ENCODE measurements at places on chromosomes 16 and 17. TPM values are rescaled to one million over a fixed set of nuclear protein-coding genes. Genes with fewer than 3 reads are reported as not detected.

DNA sequence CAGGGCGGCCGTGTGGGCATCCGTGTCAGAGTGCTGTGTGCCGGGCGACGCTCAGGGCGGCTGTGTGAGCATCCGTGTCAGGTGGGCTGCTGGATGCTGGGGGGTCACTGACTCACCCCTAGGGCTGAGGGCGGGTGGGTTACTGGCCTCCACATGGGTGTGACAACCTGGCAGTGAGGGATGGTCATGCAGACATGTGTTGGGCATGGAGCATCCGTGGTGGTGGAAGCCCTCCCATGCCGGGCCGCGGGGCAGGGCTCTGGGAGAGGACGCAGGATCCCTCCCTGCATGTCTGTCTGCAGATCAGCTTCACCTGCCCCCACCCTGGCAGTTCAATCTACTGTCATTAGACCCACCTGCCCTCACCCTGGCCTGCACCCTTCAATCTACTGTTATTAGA is 56.3 kb downstream of the METRNL start:
- no peak for DNase-seq

DNA sequence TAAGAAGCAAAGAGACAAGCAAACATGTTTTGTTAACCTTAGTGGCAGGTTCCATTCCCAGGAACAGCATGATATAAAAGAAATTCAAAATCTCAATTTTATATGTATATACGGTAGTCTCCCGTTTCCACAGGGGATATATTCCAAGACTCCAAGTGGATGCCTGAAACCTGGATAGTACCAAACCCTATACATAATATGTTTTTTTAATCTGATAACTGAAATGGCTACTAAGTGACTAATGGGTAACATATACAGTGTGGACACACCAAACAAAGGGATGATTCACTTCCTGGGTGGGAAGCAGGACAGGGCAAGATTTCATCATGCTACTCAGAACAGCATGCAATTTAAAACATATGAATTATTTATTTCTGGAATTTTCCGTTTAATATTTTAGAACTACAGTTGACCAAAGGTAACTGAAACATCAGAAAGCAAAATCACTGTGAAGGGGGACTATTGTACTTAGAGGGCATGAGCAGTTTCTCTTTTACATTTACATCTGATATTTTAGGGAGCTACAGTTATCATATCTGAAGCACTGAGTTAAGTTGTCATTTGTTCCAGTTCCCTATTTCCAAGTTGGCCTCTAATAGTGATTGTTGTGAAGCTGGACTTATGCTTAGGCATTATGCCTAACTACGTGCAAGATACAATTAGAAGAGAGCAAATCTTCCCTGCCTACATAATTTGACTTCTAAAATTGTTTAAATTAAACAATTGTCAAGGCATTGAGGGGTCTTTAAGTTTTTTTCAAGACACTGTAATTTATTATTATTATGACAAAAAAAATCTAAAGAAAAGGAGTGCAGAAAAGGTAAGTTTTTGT is 34.1 kb upstream of the ABCA6 start:
- DNase-seq = no peak

Gene OR1A1
- not detected for total RNA-seq

DNA sequence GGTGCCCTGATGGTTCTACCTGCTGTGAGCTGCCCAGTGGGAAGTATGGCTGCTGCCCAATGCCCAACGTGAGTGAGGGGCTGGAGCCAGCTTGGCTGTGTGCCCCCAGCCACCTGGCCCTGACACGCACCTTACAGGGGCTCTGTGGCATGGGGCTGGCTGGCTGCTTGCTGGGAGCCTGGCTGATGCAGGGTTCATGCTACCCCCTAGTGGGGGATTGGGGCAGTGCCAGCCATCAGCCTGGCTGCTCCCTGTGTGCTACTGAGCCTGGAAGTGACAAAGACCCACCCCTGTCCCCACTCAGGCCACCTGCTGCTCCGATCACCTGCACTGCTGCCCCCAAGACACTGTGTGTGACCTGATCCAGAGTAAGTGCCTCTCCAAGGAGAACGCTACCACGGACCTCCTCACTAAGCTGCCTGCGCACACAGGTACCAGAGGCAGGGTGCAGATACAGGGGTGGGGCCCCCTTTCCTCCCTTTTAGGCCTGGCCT is 5.7 kb downstream of the GRN start:
- DNase-seq = no peak

DNA sequence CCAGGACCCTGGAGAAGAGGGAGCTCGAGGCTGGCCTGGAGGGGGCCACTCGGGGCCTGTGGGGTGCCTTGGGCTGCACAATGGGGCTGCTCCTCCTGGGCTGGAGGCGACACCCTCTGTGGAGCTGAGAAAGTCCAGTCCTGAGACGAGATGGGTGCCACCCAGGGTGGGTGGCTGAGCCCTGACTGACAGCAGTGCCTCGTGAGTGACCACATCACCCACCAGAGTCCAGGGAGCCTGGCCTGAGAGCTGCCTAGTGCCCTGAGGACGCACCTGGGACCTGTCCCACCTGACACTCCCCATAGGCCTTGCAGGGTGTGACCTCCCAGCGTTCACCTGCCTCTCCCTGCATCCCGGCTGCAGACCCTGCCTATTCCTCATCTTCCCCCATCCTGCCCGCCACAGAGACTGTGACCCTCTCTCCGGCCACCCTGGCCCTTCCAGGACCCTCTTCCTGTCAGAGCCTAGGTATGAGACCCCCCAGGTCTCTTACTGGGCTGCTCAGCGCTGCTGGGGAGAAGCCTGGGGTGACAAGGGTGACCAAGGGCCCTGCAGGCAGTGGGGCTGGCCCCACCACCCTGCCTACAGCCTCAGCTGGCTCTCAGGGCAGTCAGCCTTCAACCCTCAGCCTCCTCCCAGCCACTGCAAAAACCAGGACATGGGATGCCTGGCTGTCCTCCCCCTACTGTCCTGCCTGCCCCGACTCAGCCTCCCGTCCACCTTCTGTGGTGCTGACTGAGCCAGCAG is 41.2 kb downstream of the TNFRSF13B start:
- no peak for DNase-seq

GRCh38 chr17:20823905-20824304 is 218.9 kb downstream of the USP22 start:
- DNase-seq = no peak

Gene RNF157
- total RNA-seq = 0.26 TPM

Gene HOXB6
- total RNA-seq = not detected

Gene TMC5
- 0.11 TPM for total RNA-seq

DNA sequence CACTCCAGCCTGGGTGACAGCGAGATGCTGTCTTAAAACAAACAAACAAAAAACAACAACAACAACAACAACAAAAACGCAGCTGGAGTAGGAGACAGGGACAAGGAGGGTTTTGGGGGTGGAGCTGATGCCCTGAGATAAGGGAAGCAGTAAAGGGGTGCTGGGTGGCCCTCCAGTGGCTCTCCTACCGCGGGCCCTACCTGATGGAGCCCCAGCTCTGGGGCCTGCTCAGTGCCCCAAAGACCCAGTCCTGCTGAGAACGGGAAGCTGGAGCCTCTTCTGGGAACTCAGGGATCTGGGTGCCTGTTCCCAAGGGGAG is 21.3 kb upstream of the NAGS start:
- DNase-seq = no peak

GRCh38 chr16:11636172-11636721 is 32.0 kb upstream of the SNN start:
- no peak for DNase-seq

GRCh38 chr17:70608193-70608592 is 438.9 kb downstream of the KCNJ2 start:
- DNase-seq = no peak

Gene KCNJ2
- total RNA-seq = 6.9 TPM

DNA sequence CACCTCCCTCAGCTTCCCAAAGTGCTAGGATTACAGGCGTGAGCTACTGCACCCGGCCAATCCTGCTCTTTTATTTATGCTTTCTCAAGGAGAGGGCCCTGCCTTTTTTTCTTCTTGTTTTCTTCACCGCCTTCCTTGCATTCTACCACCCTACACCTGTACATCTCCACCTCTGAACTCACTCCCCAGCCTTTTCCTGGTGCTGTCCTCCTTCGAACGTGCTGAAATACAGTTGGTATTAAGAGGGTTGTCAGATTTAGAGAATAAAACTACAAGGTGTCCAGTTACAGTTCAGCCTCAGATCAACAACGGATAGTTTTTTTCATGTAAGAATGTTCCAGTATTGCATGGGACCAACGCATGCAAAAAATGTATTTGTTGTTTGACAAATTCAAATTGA is 1.7 kb downstream of the PIRT start:
- no peak for DNase-seq

DNA sequence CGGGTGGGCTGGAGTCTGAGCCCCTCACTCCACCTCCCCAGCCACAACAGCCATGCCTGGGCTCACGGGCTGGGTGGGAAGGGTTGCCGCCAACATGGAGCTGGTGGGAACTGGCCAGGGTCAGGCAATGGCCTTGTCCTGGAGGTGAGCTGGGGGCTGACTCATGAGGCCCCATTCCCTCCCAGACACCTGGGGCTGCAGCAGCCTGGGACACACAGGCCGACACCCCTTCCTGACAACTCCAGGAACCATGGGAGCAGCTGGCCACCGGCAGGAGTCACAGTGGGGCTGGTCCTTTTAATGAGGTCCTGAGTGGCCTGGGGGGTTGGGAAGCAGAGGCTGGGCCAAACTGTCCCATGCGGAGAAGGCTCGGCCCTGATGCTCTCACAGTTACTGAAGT is 12.2 kb downstream of the DBNDD1 start:
- DNase-seq = no peak

DNA sequence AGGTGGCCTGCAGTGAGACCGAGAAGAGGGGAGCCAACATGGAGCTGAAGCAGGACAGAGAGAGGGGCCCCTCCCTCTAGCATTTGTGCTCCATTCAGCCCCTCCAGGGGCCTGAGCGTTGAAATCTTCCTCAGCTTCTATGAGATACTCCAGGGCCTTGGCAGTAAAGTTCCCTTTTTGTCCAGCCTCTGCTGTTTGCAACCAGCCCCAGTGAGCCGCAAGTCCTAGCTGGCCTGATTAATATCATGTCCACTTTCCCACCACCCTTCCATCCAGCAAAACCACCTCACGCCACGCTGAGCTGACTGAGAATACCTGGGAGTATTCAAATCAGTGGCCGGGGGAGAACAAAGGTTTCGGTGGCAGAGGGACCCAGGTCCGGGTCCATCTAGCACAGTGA is 11.7 kb upstream of the RPH3AL start:
- DNase-seq = no peak

DNA sequence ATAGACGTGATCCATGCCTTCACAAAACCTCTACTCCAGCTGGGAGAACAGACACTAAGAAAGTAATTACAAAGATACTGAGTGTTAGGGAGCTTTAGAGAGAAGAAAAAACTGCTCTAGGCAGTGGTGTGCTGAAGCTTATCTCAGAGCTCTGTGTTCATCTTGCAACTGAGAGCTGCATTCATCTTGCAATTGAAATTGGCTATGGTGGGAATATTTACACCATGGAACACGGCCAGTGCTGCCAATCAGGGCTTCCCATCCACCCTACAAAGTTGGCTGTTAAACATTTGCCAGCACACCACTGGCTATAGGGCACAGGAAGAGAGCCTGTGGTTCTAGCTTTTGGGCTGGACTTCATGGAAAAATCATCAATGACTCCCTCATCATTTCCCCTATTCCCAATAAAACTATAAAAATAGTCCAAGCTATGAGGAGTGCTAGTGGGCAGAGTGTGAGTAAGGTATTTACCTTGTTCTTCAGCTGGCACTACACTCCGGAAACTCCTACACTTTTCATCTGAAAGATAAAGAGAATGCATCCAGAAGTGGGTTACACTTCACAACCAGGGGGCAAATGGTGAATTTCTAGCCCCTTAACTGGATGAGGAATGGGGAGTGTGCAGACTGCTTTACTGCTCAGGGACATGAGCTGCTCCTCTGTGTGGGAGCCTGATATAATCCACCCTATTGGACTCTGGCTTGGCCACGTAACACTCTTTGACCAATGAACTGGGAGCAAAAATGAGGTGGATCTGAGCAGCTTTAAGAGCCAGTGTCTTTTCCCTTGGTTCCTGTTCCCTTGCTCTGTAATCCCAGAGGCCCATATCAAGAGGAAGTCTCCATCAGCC is 11.6 kb downstream of the GSG1L2 start:
- DNase-seq = no peak

DNA sequence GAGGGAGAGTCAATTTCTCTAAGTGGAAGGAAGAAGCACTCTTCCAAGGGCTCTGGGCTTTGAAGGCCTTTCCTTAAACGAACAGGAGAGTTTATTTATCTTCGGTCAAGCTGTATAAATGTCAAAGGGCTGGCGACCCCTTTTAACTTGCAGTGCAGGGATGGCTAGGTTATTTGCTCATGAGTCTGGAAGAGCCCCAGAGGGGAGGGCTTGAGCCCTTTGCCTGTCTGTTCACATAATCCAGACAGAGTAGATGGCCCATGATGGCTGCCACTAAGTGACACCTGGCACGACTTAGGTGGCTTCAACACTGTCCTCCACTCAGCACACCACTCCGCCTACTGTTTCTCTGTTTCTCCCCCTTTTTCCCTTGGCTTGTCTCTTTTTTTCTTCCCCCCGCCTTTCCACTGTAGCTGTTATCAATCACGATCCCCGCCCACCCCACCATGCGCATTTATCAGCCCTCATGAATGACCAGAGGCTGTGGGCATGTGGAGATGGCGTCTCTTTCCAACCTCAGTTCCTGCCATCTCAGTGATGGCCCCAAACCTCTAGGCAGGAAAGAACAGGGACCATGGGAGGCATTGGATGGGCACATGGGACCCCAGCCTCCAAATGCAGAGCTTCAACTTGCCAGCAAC is 408.7 kb upstream of the TNRC6C start:
- DNase-seq = no peak

- DNase-seq = no peak
Observed at GRCh38 chr17:76155988-76156661, 15.1 kb upstream of the FOXJ1 start.

GRCh38 chr16:12920739-12921138 is 19.3 kb downstream of the SHISA9 start:
- no peak for DNase-seq

Gene CD300LG
- 0.30 TPM for total RNA-seq

- no peak for DNase-seq
Observed at GRCh38 chr16:31472709-31473203, 804 bp downstream of the TGFB1I1 start.

- no peak for DNase-seq
Observed at GRCh38 chr16:70604407-70605282, 41.7 kb upstream of the IL34 start.

Gene G6PC1
- total RNA-seq = not detected

GRCh38 chr17:59623151-59623550 is 3.5 kb downstream of the CLTC start:
- no peak for DNase-seq

DNA sequence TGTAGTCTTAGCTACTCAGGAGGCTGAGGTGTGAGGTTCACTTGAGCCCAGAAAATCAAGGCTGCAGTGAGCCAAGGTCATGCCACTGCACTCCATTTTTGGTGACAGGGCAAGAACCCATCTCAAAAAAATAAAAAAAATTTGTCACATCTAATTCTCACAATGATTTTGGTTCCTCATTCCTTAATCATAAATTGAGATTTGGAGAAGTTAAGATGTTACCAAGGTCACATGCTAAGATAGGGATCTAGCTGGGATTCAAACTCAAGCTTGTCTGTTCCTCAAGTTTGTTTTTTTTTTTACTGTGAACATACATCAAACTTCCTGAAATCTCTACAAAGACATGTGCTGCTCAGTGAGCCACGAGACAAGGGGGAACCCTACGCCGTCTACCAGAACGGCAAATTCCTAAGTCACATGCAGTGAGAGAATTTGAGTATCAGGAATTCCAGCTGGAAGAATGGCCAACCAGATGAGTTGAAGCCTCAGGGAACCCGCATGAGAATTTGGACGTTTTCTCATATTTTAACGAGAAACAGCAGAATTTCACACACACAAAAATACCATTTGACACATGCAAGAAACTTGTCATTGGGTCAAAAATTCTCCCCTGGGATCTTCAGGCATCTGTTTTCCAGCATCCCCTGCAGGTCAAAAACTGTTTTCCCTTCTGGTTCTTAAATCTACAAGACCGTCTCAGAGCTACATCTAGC is 414.1 kb upstream of the GOT2 start:
- DNase-seq = no peak

Measured in esophagus squamous epithelium (tissue), 5 donors.